NCI-H187 treated with DMSO at 0.1 percent for 48 hours (cell line): ENCODE measurements at places on chromosomes 16 and 17.

- DNase-seq = no peak
Observed at GRCh38 chr17:63534816-63535455, 11.8 kb downstream of the KCNH6 start.

DNA sequence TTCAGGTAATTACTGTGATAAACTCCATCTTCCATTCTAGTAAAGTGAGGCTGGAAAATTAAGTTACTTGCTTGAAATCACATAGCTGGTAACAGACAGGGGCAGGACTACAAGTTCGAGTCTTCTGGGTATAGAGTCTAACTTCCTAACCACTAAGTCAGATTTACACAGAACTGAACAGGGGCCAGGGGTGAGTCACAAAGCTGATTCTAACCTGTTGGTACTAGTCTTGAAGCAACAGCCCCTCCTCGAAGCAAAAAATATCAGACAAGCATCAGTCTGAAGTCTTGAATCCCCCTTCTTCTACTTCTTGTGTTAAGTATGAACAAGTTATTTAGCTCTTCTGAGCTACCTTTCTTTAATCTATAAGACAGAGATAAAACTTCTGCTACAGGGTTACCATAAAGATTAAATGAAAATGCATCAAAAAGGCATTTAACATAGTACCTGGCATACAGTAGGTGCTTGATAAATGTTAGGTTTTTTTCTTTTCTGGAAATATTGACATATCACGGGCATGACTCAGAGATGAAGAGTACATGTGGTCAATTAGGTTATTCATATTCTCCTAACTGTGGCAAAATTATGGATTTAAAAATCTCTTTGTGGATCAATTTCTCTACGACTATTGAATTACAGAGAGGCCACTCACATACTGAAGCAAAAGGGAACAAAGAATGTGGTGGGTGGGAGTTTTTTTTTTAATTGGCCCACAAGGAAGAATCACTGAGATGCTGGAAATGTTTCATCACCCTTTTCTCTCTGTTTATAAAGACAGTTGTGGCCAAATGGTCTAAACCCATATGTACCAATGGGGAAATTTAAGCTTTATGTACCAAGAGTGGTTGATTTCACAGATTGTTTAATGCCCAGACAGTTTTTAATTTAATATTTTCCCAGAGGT, 266.9 kb upstream of the DYNLRB2 start:
- DNase-seq = no peak

DNA sequence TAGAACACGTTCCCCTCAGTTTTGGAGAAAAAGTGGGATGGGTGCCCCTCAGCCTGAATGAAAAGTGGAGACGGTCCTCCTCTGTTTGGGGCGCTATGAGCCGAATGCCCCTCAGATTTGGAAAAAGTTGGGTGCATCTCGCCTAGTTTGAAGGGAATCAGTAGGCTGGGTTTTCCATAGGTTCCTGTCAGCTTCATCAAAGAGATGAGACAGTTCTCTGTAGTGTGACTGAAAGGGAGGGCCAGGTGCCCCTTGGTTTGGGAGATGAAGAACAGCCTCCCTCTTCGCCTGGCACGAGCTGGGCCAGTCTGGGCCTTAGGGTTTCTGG, 742 bp upstream of the SLC9A5 start:
- DNase-seq = no peak

- no peak for DNase-seq
Observed at GRCh38 chr16:67544844-67545664, 16.4 kb downstream of the RIPOR1 start.

GRCh38 chr16:28974007-28974436, 556 bp upstream of the SPNS1 start:
- no peak for DNase-seq

DNA sequence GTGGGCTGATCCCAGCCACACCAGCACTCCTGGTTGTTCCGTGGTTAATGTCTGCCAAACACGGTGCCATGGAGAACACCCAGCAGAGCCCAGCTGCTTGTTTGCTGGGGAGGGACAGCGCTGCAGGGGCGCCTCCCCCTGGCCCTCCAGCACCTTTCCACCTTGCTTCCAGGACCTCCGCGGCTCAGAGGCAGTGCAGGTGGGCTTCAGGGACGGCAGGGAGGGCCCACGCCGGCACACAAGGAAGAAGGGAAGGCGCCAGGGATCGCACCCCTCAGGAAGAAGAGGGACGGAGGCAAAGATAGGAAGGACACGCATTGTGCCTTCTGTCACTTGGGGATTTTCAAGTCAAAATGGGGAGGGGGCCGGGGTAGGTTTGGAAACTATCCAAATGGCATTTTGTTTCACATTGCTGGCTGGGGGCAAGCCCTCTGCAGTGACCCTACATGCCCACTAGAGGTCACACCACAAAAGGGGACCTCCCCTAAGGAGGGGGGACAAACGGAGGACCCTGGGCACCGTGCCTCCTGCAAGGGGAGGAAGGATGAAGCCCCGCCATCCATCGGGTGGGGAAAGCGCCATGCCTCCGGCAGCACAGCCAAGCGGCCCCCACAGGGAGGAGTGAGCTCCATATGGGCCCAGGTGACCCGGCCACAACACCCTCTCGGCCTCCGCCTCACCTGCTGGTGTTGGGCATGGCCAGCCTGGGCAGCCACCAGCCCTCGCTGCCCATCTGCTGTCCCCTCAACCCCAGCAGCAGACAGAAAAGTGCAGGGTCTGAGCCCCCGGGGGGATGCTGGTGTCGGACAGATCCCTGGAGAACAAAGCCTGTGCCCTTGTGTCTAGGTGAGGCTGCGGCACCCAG, 7.5 kb upstream of the C16orf95 start:
- no peak for DNase-seq

- no peak for DNase-seq
Observed at GRCh38 chr17:4708436-4708835, 2.0 kb upstream of the ARRB2 start.

DNA sequence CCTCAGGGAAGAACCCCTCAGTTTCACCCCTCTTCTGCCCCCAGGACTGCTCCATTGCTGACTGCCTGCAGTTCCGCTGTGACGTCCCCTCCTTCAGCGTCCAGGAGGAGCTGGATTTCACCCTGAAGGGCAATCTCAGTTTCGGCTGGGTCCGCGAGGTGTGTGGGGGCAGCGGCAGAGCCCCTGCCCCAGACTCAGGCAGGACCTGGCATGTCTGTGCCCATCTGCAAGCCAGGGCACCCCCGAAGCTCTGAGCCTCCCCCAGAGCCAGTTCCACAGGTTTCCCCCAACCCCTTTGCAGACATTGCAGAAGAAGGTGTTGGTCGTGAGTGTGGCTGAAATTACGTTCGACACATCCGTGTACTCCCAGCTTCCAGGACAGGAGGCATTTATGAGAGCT, 4.4 kb downstream of the COX6A2 start:
- DNase-seq = no peak

GRCh38 chr16:58027161-58027915, 1.8 kb downstream of the MMP15 start:
- DNase-seq = no peak

DNA sequence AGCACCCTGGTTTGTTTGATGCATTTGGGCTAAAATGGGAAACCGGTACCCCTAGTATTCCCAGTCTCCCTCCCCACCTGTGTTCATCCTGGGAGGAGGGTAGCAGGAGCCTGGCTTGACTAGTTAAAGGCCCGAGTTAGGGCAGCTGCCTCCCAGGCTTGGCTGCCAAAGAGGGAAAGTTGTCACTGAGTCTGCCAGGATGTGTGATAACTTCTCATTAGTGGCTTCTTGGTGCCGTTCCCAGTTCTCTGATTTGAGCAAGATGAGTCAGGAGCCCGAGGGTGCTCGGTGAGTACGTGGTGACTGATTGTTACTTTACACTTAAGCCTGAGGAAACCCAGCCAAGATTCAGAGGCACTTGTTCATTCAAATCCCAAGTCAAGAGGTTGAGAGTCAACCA, 2.5 kb downstream of the KRT32 start:
- no peak for DNase-seq

DNA sequence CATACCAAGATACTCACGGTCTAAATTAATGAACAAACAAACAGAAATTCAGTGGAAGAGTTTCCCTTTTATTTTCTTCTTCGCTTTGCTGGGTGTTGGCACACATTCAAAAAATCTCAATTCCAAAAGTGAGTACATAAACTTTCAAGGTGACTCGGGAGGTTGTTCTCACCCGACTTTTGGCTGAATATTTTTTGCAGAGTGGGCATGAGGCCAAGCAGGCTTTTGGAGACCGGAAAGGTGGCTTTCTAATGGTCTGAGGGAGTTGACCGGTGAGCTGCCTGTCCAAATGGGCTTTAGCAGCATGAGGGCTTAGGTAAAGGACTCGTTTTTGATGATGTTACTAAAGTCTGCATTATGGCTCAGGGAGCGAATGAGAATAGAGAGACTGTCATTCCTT, 318.7 kb downstream of the CPPED1 start:
- no peak for DNase-seq
